ENCODE measurements at places on chromosomes 4 and X.
A peak's percentile ranks its signal among the peaks of the same experiment; 100 is the strongest.

GRCh38 chrX:71910643-71910985 lies at the start of gene NHSL2:
NHSL2 (plus strand) TSS chrX:71910845.
- DNase-seq, result no peak

- no peak for DNase-seq
Observed at GRCh38 chr4:21628916-21629610, 319.5 kb downstream of the KCNIP4 start.

DNA sequence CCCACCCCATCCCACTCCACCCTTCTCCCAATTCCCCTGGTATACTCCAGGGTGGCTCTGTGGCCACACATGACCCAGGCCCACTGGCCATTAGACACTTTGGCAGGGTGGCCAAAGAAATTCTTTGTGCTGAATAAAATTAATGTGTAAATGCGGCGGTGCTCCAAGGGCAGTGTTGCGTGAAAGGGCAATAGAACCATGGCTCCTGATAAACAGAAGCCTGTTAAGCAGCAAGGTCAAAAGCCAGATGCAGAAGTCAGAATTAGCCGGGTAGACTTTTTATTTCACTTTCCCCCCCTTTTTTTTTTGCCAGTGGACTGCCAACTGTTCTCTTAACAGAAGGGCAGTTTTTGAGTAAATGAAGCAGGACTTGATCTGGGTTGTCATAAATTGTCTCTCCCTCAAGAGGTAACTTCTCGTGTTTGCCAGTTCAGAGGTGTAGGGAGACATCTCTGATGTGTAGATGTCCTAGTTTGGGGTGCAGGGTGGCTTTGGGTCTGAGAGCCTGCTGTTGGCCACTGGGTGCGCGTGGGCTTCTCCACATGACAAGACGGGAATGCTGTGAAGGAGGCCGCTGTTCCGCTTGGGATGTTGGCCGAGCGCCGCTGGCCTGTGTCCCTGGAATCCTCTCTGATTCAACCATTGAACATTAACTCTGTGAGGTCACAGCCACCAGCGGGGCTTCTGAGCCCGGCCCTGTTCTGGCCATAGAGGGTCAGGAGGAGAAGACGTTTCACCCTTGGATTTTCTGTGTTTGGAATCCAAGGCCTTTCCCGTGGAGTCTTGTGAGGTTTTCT lies 139.5 kb downstream of the TBL1X start:
- no peak for DNase-seq

- no peak for DNase-seq
Observed at GRCh38 chr4:186190581-186191199, 677 bp upstream of the CYP4V2 start.

GRCh38 chrX:11678158-11678557 lies 12.4 kb upstream of the ARHGAP6 start:
- no peak for DNase-seq

DNA sequence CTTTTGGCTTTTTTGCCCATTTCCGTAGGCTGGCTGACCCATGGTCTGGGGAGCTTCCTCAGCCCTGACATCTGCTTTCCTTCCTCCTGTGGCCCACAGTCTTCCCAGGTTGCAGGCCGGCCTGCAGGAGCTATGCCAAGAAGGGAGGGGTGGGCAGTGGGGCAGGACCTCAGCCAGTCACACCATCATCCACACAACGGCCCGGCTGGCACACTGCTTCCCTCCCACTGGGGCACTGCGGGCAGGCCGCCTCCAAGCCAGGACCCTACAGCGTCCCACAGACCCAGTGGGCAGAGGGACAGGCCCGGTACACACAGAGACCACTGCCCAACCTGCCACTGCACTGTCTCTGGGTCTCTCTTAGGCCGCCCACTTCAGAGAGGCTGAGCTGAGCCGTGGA lies 38.0 kb downstream of the CTBP1 start:
- no peak for DNase-seq

DNA sequence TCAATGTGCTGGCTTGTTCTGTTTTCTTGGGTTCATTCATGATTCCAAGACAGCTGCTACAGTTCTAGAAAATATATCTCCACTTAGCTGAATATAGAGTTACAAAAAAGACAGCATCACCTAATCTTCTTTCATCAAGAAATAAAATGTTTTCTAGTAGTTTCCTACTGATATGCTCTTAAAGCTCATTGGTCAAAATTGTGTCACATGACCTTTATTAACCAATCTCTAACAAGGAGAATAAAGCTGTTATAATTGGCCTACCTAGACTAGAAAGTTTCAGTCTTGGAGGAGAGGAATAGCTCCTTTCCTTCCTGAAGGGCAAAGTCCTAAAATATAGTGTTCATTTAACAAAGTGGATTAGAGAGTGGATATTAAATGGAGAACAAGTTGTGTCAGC lies 8.1 kb upstream of the PCDH18 start:
- no peak for DNase-seq

GRCh38 chrX:9525511-9526248 lies 60.8 kb downstream of the TBL1X start:
- no peak for DNase-seq

GRCh38 chr4:83360018-83360417 lies 25.4 kb upstream of the HPSE start:
- no peak for DNase-seq

DNA sequence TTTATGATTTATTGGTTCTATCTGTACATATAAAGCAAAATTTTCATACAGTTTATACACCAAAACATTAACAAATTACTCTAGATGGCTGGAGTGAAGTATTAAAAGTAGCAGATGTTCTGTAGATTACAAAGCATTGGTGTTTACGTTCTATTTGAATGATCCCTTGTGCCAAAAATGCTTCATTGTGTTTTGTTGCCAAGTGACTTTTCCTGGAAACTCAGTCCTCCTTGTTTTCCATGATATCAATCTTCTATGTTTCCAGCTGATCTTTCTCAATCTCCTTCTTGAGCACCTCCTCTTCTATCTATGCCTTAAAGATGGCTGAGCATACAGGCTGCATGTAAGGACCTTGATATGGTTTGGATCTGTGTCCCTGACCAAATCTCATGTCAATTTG lies 263.6 kb upstream of the CTSO start:
- no peak for DNase-seq

- DNase-seq, result no peak
Observed at GRCh38 chr4:71472946-71473345, 134.1 kb downstream of the SLC4A4 start.

DNA sequence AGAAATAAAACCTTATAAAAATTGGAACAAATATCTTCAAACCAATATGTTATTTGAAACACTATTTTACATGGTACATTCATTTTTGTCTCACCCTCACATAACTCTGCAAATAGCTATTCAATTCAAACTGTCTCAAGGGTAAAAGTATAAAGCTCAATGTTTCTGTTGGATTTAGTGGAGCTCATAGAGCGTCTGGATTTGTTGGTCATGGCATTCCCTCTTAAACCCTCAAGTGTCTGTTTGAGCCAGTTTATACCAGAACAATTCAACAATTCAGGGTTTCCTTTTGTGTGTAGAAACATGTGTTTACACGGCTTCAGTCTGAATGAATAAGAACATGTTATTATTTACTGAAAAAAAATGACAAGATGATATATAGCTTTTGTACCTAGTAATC lies 161.6 kb downstream of the PCDH18 start:
- no peak for DNase-seq

GRCh38 chr4:81060587-81061343 lies 30.3 kb downstream of the BMP3 start:
- no peak for DNase-seq

- DNase-seq, result no peak
Observed at GRCh38 chr4:147285751-147286150, 195.1 kb upstream of the EDNRA start.

- no peak for DNase-seq
Observed at GRCh38 chr4:48739560-48740019, 40.5 kb downstream of the FRYL start.

DNA sequence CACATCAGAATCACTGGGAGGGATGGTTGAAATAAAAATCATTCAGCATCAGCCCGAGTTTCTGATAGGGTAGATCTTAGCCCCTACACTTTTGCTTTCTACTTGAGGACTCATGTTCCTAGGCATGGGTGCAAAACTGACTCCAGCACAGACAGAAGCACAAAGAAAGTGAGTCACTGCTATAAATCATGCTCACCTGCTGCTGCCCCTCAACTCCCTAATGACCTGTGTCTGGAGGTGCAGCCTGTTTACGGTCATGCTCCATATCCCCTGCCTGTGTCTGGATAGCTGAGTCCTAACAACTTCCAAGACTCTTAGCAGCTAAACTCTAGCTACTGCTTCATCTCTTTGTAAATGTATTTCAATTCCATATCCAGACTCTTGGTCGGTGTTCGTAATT lies 57.8 kb downstream of the ADGRA3 start:
- no peak for DNase-seq

- DNase-seq, result peak; percentile 15
Observed at GRCh38 chrX:75522565-75523431, at the start of gene ZDHHC15. ZDHHC15 (minus strand) TSS chrX:75523037; CDS start chrX:75523024, 13 bp downstream.

- no peak for DNase-seq
Observed at GRCh38 chrX:84729809-84730208, 227.6 kb upstream of the HDX start.

GRCh38 chrX:154325541-154325940 lies 29.9 kb downstream of the TKTL1 start:
- no peak for DNase-seq

DNA sequence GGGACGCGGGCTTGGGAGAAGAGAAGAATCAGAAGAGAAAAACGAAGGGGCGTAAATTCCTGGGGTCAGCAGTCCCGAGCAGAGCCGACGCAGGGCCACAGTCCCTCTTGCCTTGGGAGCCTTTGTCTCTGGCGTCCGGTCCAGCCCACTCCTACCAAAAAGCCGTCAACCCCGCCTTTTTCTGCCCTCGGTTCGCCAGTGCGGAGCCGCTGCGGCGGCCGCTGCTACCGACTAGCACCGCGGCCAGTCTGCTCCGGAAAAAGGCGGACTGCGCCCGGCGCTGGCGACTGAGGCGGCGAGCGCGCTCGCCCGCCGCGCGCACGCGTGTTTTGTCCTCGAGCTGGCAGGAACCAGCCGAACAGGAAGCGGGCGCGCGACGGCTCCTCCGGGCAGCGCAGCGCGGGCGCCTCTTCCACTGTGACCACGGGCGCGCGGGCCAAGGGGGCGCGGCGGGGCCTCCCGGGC lies 502 bp downstream of the HNRNPDL start:
- no peak for DNase-seq

- DNase-seq, result no peak
Observed at GRCh38 chr4:108141213-108141950, 27.4 kb downstream of the LEF1 start.

- no peak for DNase-seq
Observed at GRCh38 chr4:16265820-16266219, 39.5 kb upstream of the TAPT1 start.

GRCh38 chr4:178953447-178954120 lies 1511.3 kb upstream of the AGA start:
- no peak for DNase-seq

- DNase-seq, result no peak
Observed at GRCh38 chrX:65723706-65724105, 56.3 kb downstream of the MSN start.

Data from iPS DF 19.7 (cell line).